Activated effector memory CD4-positive, alpha-beta T cell treated with anti-CD3 and anti-CD28 coated beads, Interleukin-2, amount 50 U/mL, for 16 hours (primary cell): ENCODE measurements at places on chromosomes 5 and 9.

DNA sequence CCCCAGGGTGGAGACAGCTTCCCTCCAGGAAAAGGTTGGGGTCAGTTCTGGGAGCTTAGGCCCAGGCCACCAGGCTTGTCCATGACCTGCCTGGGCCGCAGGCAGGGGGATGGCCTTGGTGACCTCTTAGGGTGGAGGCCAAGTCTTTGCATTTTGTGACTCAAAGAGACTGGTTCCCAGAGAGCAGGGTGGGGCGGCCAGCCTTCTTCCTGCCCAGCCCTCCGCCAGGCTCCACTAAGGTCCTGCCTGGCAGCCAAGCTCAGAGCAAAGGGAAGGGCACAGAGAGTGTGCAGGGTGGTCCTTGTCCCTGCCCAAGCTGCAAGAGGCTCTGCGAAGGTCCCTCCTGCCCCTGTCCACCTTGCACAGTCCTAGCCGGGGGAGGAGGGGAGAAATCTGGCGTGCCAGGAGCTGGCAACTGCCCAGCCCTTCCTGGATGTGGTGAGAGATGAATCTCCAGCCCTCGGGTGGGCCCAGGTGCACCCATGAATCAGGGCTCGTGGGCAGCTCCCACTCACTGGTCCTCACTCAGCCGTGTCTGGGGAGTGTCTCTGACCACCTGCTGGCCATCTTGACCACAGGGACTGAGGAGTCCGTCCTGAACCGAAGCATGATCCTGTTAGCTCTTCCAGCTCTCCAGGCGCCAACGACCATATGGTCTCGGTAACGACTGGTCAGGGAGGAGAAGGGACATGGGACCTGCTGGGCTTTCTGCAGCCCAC is 2.3 kb upstream of the PTGDS start:
- no peak for DNase-seq

- peak; percentile 78 for DNase-seq
Measured at GRCh38 chr9:128412120-128412790, 8.4 kb upstream of the CERCAM start.

GRCh38 chr5:100841358-100842076 is 61.6 kb downstream of the ST8SIA4 start:
- DNase-seq, result no peak

- DNase-seq, result no peak
Measured at GRCh38 chr9:108727580-108728111, 128.1 kb downstream of the ACTL7B start.

- no peak for DNase-seq
Measured at GRCh38 chr5:89275066-89275855, 392.3 kb upstream of the MEF2C start.

GRCh38 chr5:151023651-151024050 is 3.3 kb downstream of the GPX3 start:
- DNase-seq, result no peak

GRCh38 chr5:160675988-160676387 is 176.0 kb downstream of the ATP10B start:
- no peak for DNase-seq

GRCh38 chr9:126869368-126869767 is 8.9 kb downstream of the ZBTB34 start:
- DNase-seq, result no peak

- DNase-seq, result no peak
Measured at GRCh38 chr9:77759391-77759790, 111.3 kb upstream of the GNA14 start.

DNA sequence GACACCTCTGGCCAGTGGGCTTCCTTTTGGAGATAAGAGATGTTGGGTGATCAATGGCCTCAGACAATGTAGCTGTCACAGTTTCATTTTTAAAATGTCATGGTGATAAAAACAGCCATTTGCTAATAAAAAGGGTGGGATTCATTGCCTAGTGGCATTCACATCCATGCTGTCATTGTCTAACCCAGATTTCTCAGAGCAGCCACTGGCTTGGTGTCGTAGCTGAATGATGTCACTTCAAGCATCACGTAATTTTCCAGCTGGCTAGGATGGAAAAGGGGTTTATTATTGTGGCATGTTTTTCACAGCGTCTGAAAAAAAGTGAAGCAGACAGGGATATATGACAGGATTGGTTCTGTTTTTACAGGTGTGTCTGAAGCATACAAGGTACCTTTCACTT is 184.7 kb downstream of the AOPEP start:
- no peak for DNase-seq

DNA sequence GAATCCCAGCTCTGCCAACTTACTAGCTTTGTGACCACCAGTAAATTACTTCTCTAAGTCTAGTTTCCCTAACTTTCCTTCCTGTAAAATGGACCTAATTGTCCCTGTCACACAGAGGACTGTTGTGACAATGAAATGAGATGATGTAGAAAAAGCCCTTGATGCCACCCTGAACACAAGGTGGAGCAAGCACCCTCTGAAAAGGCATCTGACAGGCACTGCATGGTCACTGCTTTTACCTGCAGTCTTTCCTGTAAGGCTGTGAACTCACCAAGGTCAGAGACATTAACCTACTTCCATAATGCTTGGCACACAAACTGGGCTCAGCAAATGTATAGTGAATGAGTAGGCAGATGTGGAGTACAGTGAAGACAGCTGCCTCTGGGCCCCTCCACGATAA is 6.1 kb downstream of the SLC31A2 start:
- no peak for DNase-seq

DNA sequence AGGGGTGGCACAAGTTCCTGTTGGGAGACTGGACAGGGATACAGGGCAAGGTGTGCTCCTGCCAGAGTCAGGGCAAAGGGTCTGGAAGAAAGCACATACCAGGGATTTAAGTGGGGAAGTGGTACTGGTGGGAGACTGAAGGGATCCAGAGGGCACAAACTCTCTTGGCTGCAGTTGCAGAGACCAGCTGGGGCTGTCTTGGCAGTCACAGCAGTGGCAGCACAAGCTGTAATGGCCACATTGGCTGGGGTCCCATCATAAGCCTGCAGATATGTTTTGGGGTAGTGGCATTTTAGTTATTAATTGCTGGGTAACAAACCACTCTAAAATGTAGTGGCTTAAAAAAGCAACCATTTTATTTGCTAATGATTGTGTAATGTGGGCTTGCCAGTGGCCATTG is 492.2 kb downstream of the ENC1 start:
- no peak for DNase-seq

GRCh38 chr5:104355350-104355749 is 792.8 kb upstream of the NUDT12 start:
- DNase-seq, result no peak

DNA sequence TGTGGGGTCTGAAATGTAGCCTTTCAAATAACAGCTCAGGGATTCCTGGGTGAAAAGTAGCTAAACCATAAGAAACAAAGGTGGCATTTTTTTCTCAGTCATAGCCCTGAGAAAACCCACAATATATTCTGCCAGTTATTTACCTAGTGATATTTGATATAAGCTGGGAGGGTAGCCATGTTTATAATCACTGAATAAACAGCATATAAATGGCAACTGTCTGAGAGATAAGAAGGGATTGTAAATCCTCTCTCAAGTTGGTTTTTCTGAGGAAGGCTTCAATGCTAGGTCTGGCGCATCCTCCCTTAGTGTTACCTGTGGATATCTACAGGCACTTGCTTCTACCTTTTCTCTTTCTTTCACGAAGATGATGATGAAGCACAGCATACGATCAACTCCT is 1080.5 kb upstream of the DMAC1 start:
- no peak for DNase-seq
